EH (cell line): ENCODE measurements at places on chromosomes 7 and 10.

GRCh38 chr10:60930237-60930636, 13.7 kb downstream of the RHOBTB1 start:
- DNase-seq = no peak

- DNase-seq = no peak
Measured at GRCh38 chr7:48742079-48742798, 182.1 kb upstream of the CDC14C start.

DNA sequence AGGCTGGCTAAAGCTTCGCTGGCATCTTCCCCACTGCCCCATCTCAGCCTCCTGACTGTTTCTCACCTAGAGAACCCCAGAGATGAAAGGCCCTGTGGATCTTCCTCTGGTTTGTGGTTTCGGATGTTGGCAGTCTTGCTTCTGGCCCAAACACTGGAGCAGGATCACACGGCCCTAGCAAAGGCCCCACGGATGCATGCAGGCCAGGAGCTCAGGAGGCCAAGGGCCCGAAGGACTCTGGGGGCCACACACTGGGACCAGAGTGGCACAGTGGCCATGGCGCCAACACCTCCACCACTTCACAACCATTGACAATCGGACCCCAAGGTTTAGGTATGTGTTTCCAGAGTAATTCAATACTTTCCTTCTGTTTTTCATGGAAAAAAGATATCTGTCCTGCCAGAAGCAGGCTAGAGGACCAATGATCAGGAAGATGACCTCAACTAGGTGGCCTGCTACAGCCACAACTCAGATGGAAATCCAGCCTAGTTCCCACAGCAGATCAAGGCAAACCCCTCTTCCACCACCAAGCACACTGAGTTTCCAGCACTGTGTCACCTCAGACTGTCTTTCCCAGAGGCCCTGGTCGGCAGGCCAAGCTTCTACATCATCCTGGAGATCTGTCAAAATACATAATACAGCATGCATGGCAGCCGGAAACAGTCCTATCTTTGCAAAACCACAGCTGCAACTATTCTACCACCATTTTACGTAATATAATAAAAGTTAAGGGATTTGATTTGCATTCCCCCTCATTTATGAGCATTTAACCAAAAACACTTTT, 53.0 kb downstream of the CTBP2 start:
- peak; percentile 56 for DNase-seq

- DNase-seq = no peak
Measured at GRCh38 chr10:47184273-47184672, 115.7 kb upstream of the GDF10 start.

DNA sequence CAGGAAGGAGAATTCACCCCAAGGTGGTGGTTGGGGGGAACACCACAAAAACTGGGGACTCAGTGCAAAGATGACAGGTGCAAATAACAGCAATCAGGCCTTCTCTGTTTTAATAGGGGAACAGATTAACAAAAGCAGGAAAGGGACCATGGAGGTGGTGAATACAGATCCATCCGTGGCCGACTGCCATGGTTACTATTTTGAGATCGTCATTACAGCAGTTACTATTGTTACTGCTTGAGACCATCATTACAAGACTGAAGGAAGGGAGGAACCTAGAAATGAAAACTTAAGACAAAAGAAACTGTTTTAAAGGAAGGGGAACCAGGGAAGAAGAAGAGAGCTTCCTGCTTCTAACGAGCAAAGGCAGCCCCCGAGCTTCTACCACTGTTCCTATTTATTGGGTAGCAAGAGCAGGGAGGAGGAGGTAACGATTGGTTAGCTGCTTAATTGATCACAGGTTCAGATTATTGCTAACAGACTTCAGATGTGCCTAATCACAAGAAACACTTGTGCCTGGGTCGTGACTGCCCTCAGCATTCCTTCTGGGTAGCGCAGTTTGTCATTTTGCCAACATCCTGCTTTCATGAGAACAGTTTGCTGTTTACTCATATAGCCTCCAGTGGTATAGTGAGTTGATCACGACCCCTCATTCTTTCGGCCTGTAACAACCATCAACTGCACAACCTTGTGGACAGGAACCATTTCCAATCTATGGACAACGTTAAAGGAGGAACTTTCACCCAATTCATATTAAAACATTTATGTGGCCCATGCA, 216.3 kb downstream of the CHCHD3 start:
- DNase-seq = peak; percentile 91

- peak; percentile 61 for DNase-seq
Measured at GRCh38 chr7:101100858-101101847, 15.9 kb downstream of the TRIM56 start.

- DNase-seq = no peak
Measured at GRCh38 chr7:151073990-151074389, 6.6 kb downstream of the FASTK start.

- no peak for DNase-seq
Measured at GRCh38 chr7:75985009-75985517, 9.3 kb downstream of the TMEM120A start.

DNA sequence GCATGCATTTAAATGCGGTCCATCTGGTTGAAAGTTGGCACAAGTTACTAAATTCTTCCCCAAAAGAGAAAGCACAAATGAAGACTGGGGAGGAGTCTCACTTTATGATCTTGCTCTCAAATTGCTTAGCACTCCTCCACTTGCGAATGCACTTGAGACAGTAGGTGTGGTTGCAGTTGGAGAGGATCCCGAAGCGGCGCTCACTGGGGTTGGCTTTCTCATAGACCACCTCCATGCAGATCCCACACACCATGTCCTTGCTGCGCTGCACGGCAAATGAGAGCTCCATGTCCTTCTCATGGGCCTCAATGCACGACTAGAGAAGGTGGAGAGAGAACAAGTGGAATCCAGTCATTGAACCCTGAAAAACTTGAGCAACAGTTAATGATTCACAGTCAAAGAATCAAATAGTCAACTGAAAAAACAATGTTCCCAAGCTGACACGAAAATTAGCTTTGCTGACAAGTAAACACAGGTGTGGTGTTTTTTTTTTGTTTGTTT, 22.7 kb downstream of the MKRN1 start:
- no peak for DNase-seq

DNA sequence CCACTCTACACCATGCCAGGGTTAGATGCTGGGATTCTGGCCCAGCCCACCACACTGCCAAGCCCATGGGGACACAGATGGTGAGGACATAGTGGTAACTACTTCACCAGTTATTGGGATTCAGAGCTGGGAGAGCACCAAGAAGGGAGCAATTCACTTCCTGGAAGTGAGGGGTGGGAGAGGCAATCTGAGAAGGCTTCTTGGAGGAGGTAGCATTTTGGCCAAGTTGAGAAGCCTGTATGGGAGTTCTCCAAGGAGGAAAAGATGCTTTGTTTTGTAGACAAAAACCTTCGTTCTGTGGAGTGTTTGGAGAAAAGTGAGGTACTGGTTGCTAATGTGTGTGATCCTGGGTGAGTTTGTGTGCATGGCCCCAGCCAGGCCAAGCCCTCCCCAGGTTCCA, 3.8 kb upstream of the PRKRIP1 start:
- DNase-seq = no peak

- DNase-seq = peak; percentile 22
Measured at GRCh38 chr7:122885583-122886356, 490 bp downstream of the CADPS2 start.

DNA sequence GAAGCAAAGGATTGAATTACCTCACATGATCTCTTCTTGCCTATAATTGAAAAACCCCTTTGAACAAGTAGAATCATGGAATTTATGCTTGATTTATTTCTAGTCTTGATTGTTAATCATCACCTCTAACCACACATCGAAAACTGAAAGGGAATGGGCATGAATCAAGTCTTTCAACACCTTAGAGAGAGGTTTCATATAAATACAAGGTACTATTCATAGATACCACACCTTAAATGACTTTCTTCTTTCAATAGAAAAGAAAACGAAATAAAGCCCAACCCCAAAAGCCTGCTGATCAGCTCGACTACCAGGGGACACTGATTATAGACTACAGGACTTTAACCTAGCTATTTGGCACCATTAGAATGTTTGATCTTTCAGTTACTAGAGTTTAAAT, 128.6 kb upstream of the PTPRZ1 start:
- DNase-seq = no peak

DNA sequence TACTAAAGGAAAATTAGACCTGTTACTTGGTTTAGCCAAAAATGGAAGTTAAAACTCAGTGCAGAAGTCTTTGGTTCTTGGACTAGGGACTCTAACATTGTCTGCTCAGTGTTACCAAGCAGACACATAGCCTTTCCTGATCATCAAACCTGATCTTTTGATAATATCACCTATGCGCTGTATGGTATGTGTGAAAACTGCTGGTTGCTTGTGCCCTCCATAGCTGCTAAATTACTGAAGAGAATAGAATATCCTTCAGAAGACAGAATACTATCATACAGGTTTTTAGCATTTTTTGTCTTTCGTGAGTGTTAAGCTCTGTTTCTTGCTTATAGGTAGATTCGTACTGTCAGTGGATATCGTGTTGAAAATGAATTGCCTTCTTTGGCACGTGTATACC, 68.7 kb downstream of the ST7 start:
- DNase-seq = no peak

- DNase-seq = no peak
Measured at GRCh38 chr10:31123946-31124345, 92.3 kb upstream of the ZNF438 start.

DNA sequence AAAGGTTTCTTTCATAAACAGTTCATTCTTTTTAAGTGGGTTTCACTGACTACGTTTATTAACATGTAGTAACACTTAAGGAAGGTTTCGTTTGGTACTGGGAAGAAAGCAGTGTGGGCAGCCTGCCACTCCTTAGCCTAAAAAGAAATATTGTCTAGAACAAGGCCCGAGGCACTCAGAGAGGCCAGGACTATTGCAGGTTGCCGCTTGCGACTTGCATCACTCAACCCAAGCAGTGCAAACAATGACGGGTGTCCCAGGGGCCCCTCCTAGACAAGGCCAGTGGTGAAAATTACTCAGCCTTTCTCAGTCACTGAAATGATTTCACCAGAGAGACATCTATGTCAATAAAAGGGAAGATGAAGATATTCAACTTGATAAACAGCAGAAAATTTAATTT, 243.9 kb downstream of the SNX13 start:
- peak; percentile 89 for DNase-seq

- DNase-seq = peak; percentile 59
Measured at GRCh38 chr10:112721080-112721698, 228.9 kb upstream of the TCF7L2 start.

- no peak for DNase-seq
Measured at GRCh38 chr7:143203386-143203785, 18.5 kb upstream of the TAS2R40 start.

DNA sequence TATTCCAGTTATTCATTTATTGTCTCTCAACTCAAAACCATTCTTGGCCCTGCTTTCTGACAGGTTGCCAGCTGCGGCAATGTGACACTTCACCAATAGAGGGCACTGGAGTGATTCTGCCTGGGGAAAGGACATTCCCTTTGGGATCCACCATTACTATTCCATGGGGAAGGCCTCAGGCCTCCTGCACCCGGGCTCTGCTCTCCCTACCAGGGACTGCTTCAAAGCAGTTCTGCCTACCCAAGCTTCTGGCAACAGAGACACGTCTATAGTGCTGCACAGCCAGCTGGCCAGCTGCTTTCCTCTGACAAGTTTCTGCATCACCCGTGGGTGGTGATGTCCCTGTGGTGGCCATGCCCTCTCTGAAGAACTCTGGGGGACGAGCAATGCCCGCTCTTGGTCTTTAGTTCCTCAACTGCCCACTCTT, 163.8 kb downstream of the ELMO1 start:
- no peak for DNase-seq

GRCh38 chr7:30970594-30971094, 6.9 kb downstream of the GHRHR start:
- no peak for DNase-seq

DNA sequence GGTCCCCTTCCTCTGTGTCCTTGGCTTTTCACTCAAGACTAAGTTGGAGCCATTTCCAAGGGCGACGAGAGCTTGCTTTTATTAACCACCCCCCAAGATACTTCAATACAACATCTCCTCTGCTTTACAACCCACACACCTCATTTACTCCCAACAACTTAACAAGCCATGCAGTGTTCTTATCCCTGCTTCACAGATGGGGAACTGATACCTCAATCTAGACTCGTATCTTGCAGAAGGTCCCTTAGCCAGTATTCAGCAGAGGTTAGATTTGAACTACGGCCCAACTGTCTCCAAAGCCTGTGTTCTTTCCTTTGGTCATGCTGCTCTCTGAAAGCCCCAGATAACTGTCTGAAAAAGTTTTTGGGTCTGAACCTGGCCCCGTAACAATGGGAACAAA, 444.8 kb downstream of the GRID1 start:
- no peak for DNase-seq

DNA sequence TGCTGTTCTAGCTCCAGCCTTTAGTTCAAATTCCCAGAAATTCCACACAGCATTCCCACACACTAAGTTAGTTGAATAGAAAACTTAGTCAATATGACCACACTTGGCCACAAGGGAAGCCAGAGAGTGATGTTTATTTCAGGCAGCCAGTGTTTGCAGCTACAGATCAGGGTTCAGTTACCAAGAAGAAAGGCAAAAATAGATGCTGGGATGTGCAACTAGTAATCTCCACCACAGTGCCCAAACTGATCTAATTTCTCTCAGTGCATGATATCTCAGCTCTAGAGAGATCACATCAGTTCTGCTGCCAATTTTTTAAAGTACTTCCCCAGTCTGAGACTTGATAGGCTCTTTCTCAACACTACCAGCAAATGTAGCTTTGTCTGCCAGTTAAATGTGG, 17.6 kb downstream of the SLF2 start:
- peak; percentile 18 for DNase-seq

- DNase-seq = no peak
Measured at GRCh38 chr7:75925717-75926435, 10.9 kb downstream of the POR start.

DNA sequence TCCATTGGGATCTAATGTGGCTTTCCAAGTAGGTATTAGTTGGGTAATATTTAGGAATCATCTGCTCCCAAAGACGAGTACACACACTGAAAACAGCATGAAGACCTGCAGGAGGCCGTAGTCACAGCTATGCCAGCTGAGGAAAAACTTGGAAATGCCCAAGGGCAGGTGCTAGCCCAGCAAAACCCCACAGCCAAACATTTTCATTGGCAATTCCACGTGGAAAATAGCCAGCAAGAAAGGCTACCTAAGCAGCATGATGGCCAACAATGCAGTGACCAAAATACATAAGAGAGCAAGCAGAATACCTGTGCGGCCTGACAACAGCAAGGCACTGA, 32.7 kb downstream of the DOCK4 start:
- no peak for DNase-seq

DNA sequence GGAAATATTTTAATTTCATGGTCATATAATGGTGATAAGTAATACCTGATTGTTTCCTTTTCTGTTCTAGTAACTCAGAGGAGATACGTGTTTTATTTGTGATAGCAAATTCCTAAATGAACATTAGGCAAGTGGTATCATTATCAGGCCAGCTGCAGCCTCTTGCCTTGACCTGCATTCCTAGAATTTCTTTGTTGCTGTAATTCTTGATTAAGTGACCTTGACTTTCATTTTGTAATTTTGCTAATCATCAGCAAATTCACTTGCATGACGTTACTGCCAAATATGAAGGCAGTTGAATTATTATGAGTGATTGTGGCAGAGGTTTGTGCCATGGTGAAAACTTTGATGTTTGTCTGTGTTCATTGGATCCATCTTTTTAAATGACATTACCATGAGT, 5.6 kb upstream of the AS3MT start:
- peak; percentile 7 for DNase-seq

- DNase-seq = no peak
Measured at GRCh38 chr10:1270906-1271305, 214.7 kb downstream of the WDR37 start.
